Cardiac septum (tissue), 1 donor: ENCODE measurements at places on chromosomes 7 and 10. TPM values are rescaled to one million over a fixed set of nuclear protein-coding genes. Genes with fewer than 3 reads are reported as not detected.

DNA sequence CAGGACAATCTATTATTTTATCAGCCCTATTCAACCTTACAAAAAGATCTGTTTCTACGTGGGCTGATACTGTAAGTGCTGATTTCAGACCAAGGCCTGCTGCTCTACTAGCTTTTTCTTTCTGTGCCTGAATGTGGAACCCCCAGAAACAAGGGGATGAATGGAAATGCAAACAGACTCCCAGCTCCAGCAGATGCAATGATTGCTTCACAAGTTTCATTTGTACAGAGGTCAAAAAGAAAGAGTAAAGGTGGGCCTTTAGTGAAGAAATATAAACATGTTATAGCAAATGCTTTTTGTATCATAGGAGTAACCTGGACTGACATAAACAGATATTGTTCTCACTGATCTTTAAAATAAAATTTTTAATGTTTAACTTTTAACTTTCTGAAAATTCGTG, 130.2 kb upstream of the SLC25A13 start:
- no peak for DNase-seq

- no peak for DNase-seq
These were observed 606.2 kb downstream of the LRMDA start for GRCh38 chr10:76037531-76038155.

GRCh38 chr7:147756300-147756699, 834.3 kb upstream of the C7orf33 start:
- DNase-seq: no peak

DNA sequence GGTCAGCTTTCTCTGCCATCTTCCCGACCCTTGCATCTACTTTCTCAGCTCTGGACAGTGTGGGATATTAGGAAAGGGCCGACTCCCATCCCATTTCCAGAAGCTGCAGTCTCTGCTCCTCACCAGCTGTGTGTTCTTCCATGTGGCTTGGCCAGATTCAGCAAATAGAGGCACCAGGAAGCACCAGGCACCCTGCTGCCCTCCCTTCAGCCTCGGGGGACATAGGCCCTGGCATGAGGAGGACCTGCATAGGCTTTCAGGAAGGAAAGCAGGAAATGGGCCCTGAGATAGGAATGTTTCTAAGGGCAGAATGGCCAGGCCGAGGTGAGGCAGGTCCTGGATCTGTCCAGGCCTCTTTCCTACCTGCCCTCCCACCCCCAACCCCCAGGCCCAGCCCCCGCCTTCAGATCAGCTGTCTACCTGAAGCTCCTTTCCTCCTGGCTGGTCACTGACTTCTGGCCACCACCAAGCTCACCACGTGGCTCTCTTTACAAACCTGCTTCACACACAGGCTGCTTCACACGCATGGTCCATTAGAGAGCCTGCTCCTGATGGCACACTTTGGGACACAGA, 27.5 kb upstream of the PURB start:
- no peak for DNase-seq

GRCh38 chr7:41328544-41328943, 374.3 kb downstream of the INHBA start:
- no peak for DNase-seq

DNA sequence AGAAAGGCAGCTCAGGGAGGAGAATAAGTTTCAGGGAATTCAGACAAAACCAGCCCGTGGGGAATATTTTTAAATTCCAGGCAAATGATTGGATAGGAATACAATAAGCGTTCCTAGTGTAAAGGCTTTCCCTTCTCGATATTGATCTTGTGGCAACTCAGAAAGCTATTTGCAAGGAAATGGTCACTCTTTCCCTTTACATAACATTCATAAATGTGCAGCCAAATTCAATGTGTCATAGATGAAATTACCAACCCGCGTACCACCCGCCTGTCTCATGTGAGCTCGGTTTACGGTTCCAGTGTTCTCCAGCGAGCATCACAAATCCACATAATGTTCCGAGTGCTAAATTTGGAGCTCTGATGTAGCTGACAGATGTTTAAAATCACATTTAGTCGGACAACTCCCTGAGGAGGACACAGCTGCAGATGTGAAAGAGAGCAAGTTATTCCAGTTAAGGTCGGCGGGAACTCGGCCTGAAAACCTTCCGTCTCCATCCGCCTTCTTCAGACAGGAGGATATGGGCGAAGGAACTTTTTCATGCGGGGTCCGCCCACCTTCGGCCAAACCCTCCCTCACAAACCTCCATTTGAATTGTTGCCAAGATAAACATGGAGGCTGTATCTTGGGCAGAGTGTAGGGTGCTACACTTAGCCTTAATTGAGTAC, 327.0 kb downstream of the RNLS start:
- no peak for DNase-seq

- peak; percentile 27 for DNase-seq
These were observed 217.9 kb downstream of the ADARB2 start for GRCh38 chr10:1519391-1519790.

The LRIT1 gene
- total RNA-seq: not detected

The WNT8B gene
- total RNA-seq: not detected

The CLDN12 gene
- total RNA-seq: 19.9 TPM

The TMEM176B gene
- total RNA-seq: 44.9 TPM
